ENCODE measurements at places on chromosomes 3 and 15.

GRCh38 chr15:63920504-63921175 is 86.9 kb upstream of the HERC1 start:
- no peak for DNase-seq

GRCh38 chr15:66228807-66229735 is 24.5 kb downstream of the MEGF11 start:
- no peak for DNase-seq

GRCh38 chr3:13483286-13483685 is 3.2 kb downstream of the HDAC11 start:
- no peak for DNase-seq

DNA sequence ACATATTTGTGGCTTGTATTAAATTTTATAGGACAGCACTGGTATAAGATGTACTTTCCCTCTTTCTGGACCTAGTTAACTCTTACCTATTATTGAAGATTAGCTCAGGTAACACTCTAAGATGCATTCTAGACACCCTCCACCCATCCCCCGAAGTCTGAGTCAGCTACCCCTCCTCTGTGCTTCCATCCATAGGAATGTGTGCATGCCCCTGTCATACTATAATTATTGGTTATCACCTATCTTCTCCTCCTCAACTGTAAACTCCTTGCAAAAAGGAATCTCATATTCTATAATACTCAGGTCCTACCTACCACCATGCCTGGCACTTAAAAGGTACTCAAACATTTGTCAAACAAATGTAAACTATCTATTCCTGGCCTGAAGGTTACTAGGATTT is 3.0 kb downstream of the PEAK1 start:
- no peak for DNase-seq

GRCh38 chr15:38176155-38176554 is 76.5 kb upstream of the SPRED1 start:
- DNase-seq = no peak

- no peak for DNase-seq
Observed at GRCh38 chr3:39383045-39383880, at the start of gene SLC25A38. Gene SLC25A38 (plus strand): TSS chr3:39383370. CDS start chr3:39383725, 355 bp downstream.

DNA sequence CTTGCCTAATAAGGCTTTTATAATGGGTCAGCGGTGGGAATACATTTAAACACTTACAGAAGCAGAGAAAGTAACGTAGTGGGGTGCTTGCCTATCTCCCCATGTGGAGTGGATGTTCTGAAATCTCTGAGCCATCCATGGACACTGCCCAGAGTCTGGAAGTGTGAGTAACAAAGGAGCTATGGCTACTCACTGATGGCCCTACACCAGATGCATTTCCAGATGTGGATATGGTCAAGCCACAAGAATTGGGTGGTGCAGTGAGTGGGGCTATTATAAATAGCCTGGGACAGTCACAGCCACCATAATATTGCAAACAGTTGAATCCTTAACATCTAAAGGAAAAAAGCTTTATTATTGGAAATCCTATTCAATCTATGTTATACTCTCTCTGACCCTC is 96.6 kb downstream of the CGNL1 start:
- no peak for DNase-seq

- no peak for DNase-seq
Observed at GRCh38 chr3:122794779-122795673, at the start of gene SLC49A4. Gene SLC49A4 (plus strand): TSS chr3:122795069. CDS start chr3:122795193, 124 bp downstream.

DNA sequence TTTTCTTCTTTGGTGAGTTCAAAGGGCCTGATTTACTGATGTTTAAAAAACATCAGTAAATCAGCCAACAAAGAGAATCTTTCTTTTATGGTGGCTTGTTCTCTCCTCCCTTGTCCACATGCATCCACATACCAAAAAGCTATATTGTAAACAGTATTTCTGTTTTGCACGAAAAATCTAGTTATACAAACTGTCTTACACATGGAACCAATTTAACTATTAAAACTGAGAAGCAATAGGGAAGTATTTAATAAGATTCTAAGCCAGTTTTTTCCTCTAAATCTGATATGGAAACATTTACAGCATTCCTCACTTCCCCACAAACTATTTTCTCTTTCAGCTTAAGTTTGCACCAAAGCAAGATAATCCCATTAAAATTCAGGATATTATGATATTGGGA is 110.8 kb upstream of the ICE2 start:
- no peak for DNase-seq

DNA sequence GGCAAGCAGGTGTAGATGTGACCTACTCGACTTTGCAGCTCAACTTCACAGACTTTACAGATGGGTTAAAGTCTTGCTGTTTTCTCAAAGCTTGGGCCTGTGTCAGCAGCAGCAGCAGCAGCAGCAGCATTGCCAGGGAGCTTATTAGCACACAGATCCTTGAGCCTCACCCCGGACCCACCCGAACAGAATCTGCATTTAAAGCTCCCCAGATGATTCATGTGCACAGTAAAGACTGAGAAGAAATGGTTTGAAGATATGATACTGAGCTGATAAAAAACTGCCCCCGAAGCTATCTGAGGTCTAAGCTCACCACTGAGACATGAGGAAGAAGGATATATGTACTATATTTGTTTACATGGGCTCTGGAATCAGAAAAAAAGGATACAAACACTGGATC is 231.7 kb downstream of the ARPP21 start:
- no peak for DNase-seq

- DNase-seq = no peak
Observed at GRCh38 chr15:77702211-77702957, 69.7 kb upstream of the LINGO1 start.

DNA sequence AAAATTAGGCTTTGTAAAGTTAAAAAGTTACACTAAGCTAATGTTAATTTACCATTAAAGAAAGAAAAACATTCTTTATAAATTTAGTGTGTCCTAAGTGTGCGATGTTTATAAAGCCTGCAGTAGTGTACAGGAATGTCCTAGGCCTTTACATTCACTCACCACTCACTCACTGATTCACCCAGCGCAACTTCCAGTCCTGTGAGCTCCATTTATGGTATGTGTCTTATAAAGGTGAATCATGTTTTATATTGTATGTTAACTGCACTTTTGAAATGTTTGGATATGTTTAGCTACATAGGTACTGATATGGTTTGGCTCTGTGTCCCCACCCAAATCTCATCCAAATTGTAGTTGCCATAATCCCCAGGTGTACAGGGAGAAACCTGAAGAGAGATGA is 549.7 kb upstream of the EPHA6 start:
- no peak for DNase-seq

DNA sequence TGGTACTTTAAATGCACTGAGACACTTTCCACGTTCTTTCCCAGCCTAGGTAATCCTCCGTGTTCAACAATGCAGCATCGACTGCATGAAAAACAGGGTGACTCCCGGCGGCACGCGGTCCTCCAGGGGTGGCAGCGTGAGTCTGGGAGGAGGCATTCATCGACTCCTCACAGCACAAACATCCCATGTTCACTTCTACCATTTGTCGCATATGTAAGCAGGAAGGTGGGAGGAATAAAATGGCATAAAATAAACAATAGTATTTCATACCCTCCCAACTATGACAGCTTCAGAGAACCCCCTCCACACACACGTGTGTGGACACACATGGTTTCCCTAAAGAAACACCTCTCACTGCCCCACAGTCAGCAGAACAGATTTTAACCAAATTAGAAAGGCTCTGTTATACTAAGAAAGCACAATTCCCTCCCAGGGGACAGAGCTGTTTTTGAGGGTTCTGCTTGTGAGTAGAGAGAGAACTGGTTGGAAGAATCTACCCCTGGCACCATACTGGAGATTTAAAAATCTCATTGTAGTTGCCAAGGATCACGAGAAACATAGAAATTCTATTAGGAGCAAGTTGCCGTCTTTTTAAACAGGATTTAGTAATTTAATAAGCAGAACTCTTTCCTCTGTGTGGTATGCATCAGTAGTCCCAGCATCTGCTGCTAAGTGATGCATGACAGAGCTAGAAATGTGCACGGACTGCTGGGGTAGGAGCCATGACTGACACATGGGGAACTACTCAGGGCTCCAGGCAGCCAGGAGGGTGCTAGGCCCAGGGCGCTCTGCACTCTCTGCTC is 6.0 kb downstream of the FAM43A start:
- DNase-seq = peak; percentile 64

DNA sequence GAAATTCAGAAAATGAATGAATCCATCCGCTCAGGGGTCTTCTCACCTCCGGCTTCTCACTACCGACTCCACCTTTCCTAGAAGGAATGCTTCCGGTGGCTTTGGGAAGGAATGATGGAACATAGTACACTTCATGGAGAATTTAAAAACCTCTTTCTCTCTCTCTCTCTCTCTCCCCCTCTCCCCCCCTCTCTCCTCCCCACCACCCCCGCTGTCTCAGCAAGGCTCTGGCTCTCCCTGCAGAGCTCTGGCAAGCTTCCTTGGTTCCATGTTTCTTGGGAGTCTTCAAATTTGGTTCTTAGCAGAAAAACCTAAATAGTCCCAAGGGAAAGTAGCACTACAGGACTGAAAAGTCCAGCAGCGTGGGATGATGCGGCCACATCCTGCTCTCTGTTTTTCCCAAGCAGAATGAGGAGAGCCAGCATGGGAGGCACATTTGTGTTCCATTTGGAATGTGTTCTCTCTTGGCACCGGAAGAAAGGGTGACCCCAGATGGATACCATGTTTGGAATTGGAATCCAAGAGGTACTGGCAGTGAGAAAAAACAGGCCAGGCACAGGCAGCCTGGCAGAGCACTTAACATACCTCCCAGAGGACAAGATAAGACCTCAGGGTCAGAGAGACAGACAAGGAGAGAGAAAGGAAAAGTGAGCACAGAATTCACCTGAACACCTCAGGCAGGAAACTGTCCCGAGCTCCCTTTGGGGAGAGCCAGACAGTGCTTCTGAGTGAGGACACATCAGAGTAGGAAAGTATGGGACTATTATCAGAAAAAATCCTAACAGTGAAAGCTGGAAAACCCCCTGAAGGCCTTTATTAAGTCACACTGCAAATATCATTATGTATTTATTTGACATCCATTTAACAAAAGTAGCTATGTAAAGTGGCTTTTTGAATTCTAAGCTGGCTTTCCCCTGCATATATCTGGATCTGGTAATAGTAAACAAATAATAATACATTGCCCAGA is at the start of gene POPDC2:
TSS of gene POPDC2 (minus strand) at position 116 of the 967 bp plus-strand sequence. CDS start 166 bp downstream, outside the sequence.
- DNase-seq = no peak

- no peak for DNase-seq
Observed at GRCh38 chr15:81174125-81174791, 22.4 kb upstream of the IL16 start.

DNA sequence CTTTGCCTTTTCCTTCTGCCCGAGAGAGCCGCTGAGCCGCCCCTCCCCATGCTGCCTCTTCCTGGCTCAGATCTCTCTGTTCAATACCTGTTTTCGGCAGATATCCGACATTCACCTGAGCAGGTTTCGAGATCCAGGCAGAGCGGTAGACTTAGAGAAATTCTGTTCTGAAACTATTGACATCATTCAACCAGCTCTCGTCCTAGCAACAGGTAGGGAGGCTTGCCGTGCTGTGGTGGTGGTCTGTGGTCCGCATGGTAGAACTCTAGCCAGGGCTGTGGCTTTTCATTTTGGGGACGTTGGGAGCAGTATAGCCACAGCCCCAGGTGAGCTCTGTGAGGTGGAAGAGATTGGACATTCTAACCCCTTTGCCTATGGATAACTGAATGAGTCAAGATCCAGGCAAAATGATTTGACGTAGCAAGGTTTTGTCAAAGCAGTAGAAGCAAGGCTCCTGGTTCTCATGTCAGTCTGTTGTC is 810 bp downstream of the TMEM62 start:
- DNase-seq = no peak

- peak; percentile 17 for DNase-seq
Observed at GRCh38 chr3:168615493-168616020, 519.8 kb upstream of the GOLIM4 start.

- no peak for DNase-seq
Observed at GRCh38 chr15:34691034-34691433, 63.8 kb downstream of the GJD2 start.

DNA sequence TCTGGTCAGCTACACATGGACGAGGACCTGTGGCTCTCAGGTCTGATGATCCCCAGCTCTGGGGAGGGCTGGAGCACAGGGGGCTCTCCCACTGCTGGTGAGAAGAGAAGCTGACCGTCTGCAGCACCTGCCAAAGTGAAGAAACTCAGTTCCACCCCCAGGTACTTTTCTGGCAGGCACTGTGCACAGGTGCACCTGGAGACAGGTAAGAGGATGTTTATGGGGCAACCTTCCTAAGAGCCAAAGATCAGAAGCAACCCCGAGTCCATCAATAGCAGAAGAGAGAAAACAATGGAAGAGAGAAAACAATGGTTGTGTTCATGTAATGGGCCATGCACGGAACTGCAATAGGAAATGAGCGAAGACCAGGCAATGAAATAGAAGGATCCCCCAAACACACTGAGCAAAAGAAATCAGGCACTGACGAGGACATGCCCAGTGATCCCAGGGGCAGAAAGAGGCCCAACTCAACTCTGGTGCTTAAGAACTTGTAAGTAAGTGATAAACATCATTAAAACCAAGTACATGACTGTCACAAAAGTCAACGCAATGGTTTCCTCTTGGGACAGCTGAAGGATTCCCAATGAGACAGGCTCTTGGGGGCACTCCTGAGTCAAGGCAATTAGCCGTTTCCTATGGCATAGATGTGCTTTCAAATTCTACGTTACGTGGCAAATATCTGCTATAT is 95.0 kb upstream of the ALDH1A3 start:
- DNase-seq = no peak

- DNase-seq = peak; percentile 4
Observed at GRCh38 chr3:9957214-9957613, 5.0 kb upstream of the PRRT3 start.

- DNase-seq = peak; percentile 59
Observed at GRCh38 chr3:88626456-88627120, 476.8 kb downstream of the C3orf38 start.

DNA sequence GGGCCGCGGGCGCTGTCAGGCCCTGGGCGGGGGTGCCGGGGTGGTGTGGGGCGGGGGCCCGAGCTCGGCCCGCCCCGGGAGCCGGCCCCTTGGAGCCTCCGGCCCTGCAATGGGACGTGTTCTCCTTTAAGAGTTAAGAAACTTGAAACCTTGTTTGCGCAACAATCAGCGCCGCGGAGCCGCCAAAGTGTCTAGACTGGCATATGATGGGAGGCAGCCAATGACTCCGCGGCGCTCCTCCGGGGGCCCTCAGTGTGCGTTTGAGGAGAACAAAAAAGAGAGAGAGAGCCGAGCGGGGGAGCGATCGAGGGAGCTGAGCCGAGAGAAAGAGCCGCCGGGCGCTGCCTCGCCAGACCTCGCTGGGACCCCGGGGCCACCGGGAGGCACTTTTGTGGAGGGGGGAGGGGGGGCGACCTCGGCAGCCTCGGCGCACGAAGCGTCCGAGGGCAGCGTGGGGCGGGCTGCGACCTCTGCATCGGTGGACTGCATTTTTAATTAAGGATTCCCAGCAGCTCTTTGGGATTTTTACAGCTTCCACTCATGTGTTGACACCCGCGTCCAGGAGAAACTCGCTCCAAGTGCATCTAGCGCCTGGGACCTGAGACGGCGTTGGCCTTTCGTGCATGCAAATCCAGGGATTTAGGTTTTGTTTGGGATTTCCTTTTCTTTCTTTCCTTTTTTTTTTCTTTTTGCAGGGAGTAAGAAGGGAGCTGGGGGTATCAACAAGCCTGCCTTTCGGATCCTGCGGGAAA is at the start of gene SMAD6:
TSS of gene SMAD6 (plus strand) at position 202 of the 752 bp plus-strand sequence. CDS start 1,023 bp downstream, outside the sequence.
- DNase-seq = peak; percentile 91

GRCh38 chr15:55289011-55289745 is 435 bp downstream of the RAB27A start:
- DNase-seq = peak; percentile 15

Measured in DMS 273 treated with DMSO at 0.1 percent for 48 hours (cell line).